RPMI7951 (cell line): ENCODE measurements at places on chromosomes 12 and 14.

GRCh38 chr12:44677724-44678123, 198.4 kb downstream of the NELL2 start:
- no peak for DNase-seq

DNA sequence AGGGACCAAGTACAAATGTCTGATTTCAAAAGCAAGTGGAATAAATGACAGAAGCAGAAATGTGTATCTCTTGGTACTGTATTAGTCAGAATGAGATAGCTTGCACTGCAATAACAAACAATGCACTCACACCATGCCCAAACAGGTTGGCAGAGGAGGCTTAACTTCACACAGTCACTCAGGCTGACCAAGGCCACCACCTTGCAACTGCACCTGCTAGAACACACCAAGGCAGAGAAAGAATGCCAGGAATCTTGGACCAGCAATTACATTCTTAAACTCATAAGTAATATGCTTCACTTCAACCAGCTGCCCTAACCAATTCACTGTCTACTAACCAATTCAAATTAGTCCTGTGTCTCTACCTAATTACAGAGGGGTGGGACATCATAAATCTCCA, 378.3 kb downstream of the BCL11B start:
- no peak for DNase-seq

GRCh38 chr12:22792138-22792537, 167.2 kb downstream of the ETNK1 start:
- DNase-seq: no peak

- no peak for DNase-seq
Observed at GRCh38 chr12:53604581-53604980, 21.6 kb downstream of the ATF7 start.

DNA sequence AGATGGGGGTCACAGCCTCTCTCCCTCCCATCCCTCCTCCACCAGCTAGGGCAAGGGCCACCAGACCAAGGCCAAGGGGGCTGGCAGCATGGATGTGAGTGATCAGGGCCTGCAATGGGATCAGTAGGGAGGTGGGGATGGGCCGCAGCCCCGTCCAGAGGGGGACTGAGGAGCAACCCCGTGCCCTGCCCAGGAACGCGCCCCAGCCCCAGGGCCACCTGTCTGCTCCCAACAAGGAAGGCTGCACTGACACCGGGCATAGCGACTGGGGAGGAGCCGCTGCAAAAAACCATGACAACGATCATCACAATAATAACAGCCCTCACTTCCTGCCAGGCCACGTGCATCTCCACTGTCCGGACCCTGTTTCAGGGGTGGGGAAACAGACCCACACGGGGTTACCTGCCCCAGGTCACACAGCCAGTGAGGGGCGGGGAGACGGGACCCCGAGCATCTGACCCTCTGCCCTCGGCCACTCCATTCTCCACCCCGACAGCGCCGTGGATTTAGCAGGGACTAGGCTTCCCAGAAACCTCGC, 24.3 kb downstream of the NCOR2 start:
- DNase-seq: no peak

DNA sequence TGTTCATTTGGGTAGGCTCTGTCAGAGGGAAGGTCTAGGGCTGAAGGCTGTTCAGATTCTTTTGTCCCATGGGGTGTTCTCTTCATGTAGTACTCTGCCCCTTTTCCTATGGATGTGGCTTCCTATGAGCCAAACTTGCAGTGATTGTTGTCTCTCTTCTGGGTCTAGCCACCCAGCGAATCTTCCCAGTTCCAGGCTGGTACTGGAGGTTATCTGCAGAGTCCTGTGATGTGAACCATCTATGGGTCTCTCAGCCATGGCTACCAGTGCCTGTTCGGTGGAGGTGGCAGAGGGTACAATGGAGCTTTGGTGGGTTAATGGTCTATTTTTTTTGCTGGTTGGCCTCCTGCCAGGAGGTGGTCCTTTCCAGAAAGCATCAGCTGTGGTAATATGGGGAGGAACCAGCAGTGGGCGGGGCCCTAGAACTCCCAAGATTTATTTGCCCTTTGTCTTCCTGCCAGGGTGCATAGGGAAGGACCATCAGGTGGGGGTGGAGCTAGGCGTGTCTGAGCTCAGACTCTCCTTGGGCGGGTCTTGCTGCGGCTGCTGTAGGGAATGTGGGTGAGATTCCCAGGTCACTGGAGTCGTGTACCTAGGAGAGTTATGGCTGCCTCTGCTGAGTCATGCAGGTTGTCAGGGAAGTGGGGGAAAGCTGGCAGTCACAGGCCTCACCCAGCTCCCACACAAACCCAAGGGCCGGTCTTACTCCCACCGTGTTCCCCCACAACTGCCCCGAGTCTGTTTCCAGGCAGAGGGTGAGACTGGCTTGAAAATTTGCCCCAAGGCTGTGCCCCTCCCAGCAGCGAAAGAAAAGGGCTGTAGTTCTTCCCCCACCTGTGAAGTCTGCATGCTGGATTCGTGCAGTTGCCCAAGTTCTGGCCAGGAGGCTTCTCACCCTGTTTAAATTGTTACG, 17.5 kb downstream of the MTRFR start:
- DNase-seq: no peak

DNA sequence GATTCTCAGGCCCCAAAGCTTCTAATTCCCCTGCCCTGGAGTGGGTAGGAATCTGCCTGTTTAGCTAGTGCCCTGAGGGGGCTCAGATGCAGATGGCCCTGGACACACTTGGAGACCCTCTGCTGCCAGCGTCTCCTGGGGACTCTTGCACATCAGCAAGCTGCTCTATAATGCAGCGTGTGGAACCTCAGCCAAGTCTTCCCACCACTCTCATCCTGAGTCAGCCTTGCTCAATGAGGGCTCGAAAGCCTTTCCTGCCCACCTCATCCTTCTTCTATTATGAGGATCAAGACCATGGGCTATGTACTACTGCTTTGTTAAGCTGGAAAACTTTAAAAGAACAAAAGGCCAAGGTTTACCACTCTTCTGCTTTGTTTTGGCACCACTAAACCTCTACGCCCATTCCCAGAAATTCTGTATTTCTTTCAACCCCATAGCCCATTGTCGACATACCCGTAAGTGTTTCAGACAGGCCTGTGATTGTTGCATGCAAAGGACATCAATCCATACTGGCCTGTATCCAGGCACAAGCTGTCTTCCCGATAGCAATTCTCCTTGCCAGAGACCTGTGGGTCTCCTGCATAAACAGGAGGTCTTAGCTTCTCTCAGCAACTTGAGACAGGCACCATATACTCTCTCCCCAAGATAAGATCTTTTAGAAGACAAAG, 246.9 kb downstream of the DPF3 start:
- DNase-seq: peak; percentile 65

GRCh38 chr12:122867691-122868461, 28.0 kb downstream of the VPS37B start:
- no peak for DNase-seq

GRCh38 chr14:71398450-71398849, 491.2 kb downstream of the PCNX1 start:
- no peak for DNase-seq

- no peak for DNase-seq
Observed at GRCh38 chr14:94144765-94145164, 15.4 kb upstream of the IFI27L2 start.

GRCh38 chr12:66808606-66809005, 129.7 kb upstream of the GRIP1 start:
- DNase-seq: no peak

DNA sequence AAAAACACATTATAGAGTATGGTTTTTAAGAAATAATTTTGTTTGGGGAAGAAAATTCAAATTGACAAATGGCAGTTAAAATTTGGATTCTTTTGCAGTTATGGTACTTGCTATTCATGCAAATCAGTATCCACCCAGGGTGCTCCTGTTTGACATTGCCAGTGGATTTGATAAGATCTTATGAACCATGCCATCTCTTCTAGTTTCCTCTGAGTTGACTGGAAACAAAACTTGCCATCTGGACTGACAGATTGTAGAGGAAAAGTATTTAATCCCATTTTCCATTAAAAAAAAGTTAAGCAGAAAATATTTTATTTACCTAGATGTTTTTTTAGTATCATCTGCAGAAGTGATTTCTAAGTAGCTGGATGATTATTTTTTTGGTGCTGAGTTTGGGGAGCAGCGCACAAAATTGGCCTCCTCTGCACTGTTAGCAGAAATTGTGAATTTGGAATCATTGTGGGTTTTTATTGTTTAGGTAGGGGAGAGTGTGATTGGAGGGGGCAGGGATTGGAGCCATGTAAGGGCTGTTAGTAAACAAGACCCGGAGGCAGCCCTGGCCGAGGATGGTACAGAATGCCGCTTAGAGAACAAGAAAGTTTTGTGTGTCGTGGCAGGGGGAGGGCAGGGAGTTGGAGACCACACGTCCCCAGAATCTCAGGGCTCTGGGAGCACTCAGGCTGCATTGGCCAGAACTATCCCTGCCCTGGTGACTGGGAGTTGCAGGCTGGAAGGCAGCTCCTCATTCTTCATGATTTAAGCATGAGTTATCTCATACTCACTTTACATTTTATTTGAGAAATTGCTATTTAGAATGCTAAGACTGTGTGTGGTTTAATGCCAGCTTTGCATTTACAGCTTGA, 56.6 kb downstream of the WDR20 start:
- DNase-seq: no peak

- no peak for DNase-seq
Observed at GRCh38 chr12:47084172-47084571, 4.4 kb upstream of the AMIGO2 start.

- DNase-seq: no peak
Observed at GRCh38 chr12:57866308-57867019, 19.9 kb upstream of the CTDSP2 start.

GRCh38 chr12:58540480-58541299, 379.6 kb downstream of the LRIG3 start:
- peak; percentile 82 for DNase-seq
